OCI-LY7 (cell line): ENCODE measurements at places on chromosomes 13 and 19. TPM values are rescaled to one million over a fixed set of nuclear protein-coding genes. Genes with fewer than 3 reads are reported as not detected.

GRCh38 chr13:86813198-86813597, 858.0 kb upstream of the SLITRK5 start:
- no peak for DNase-seq

Gene KLHL1
- not detected in 2 replicates for total RNA-seq

Gene RASGRP4
- not detected in 2 replicates for total RNA-seq

GRCh38 chr19:51331716-51332115, 10.2 kb downstream of the VSIG10L start:
- DNase-seq, result no peak

- DNase-seq, result peak; percentile 92
These were observed at the start of gene AKT2 for GRCh38 chr19:40284501-40285352. Gene AKT2, minus strand, starts transcription at chr19:40285345. Its CDS starts 20,078 bp downstream, at chr19:40265267.

DNA sequence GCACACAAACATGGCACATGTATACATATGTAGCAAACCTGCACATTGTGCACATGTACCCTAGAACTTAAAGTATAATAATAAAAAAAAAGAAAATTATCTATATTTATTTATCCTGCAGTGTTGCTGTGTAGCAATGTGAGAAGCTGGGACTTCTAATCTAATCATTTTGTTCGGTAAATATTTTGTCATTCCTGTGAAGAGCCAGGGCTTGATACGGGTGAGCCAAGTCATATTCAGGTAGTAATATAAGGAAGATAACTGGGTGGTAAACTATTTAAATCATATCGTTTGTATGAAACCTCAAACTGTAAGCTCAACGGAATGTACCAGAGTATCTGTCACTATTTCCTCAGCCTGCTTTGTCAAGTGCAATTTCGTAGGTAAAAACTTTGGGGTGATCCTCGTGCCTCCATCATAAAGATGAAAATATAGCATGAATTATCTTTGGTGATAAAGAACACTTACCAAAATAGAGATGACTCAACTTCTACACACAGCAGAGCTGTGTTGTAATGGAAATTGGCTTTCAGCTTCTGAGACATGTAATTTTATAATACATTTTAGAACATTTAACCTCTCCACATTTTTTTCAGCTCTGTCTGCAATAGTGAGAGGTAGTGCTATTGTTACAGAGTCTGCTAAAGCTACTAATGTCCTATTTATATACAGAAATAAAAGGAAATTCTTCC, 92.9 kb downstream of the PCDH9 start:
- no peak for DNase-seq

DNA sequence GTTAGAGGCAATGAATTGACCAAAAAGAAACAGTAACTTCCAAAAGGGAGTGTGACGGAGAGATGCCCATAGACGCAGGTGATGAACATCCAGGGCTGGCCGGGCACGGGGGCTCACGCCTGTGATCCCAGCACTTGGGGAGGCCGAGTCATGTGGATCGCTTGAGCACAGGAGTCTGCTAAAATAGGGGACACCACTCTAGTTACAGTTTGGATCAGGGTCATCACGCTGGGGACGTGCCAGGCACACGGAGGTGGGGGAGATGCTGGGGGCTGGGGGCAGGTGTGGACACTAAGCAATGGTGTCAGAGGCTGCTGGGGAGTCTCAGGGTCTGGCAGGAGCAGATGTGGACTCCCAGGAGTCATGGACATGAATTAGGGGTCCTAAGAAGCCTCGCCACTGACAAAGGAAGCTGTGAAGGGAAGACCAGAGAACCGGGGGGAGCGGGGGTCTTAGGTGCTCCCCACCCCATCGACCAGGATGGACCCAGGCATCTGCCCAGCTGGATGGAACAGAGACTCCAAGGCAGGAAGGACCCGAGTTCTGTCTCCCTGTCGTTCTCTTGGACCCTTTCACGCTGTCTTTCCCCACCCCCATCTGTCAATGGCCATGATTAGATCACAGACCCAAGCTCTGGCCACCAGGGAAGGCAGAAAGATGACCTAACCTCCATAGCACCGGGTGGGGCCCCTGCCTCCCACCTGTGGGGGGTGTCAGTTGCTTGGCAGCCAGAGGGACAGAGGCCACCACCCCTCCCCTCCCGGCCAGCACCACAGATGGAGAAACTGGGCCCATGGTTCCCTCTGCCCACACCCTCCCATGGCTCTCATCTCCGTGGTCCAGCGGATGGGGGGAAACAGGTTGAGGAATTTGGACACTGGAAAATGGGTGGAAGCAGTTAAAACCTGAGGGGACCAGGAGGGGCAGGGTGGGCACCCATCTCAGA, 19.6 kb downstream of the CCDC8 start:
- DNase-seq, result no peak

GRCh38 chr13:51044023-51044665, 66.9 kb downstream of the C13orf42 start:
- peak; percentile 7 for DNase-seq

DNA sequence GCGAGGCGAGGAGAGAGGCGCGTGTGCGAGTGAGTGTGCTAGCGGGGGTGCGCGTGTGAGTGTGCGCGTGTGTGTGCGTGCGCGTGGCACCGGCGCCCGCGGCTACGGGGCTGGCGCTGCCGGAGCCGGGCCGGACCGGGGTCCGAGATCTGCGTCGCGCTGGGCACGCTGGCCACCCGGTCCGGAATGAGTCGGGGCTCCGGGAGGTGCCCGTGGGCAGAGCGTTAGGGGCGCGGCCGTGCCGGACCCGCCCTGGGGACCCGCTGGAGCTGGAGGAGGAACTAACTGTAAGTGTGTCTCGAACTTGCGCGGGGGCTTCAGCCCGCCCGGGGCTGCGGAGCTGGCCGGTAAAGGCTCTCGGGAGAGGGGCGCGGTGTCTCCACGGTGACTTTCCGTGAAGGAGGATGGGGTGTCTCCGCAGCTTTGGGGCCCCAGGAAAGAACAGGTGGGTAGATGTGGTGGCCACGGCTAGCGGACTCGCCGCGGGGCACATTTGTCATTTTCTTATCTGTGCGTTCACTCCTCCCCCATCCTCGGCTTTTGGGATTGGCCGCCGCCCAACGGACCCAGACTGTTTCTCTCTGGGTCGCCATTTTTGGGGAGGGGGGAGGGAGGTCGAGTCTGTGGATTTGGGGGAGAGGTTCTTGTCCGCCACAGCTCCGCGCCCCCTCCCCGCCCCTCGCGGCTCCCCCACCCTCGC, 10.1 kb upstream of the SOX1 start:
- DNase-seq, result no peak

Gene IGSF23
- not detected in 2 replicates for total RNA-seq

- no peak for DNase-seq
These were observed 299.5 kb downstream of the ZNF536 start for GRCh38 chr19:30671622-30672051.

Gene PODNL1
- 0.20 TPM in 1 of 2 replicates, not detected in the other for total RNA-seq

DNA sequence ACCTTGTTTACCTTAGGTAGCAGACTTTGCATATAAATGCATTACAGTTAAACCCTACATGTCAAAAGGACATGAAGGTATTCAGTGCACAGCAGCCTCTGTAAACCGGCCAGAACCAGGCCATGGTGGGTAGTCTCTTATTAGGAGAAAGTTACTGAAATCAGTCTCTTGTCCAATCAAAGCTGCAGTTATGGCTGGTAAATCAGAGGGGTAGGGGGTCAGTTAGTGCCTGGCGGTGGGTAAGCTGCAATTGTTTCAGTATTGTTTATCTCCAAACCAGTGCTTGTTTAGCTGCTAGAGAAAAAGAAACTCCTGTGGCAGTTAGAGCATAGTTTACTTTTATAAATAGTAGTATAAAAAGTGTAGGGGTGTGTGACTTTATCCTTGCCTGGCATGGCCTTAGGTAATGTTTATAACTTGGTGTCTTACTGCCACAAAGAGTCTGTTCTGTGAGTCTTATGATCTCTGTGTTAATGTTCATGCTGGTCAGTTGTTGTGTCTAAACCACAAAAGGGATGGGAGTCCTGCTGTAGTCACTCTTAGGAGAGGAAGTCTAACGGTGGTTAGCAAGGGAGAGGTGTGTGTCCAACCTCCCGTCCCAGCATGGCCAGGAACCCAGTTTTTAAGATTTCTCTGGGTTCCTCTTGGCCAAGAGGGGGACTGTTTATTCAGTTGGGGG, 28.0 kb downstream of the CHST8 start:
- no peak for DNase-seq

GRCh38 chr13:112895521-112896465, 73.2 kb upstream of the MCF2L start:
- no peak for DNase-seq

GRCh38 chr19:570937-571565, 1.3 kb upstream of the BSG start:
- DNase-seq, result peak; percentile 74

DNA sequence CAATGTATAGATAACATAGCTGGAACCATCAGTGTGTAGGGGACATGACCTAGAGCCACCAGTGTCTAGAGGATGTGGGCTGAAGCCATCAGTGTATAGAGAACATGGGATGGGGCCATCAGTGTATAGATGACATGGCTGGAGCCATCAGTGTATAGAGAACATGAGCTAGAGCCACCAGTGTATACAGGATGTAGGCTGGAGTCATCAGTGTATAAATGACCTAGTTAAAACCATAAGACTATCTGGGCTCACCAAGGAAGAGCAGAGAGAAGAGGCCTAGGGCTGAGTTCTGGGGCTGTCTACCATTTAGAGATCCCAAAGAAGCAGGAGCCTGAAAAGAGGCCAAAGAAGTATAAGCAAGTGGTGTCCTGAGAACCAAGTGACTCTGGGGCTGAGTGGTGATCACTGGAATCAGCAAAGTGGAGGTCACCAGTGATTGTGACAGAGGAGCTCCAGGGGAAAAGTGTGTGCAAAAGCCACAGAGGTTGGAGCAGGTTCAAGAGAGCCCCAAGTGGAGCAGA, 41.0 kb downstream of the RFX2 start:
- no peak for DNase-seq

Gene ZNF221
- not detected in 2 replicates for total RNA-seq

DNA sequence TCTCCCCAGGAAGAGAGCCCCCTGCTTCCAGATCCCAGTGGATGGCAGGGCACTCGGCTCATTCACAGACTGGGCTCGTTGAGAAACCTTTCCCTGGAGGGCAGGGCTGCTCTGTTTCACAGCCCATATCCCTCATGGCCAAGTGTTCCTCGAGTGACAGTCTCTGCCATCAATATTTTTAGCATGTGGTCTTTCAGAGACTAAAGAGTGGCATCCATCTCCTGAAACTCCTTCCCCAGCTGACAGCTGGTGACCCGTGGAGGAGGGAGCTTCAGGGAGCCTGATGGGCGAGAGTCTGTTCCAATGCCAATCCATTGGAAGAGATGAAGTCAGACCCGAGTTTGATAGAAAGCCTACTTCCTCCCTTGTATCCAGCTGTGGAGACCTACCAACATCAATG, 30.7 kb upstream of the ALOX5AP start:
- DNase-seq, result no peak
